Central memory CD4-positive, alpha-beta T cell (primary cell): ENCODE measurements at places on chromosomes 6 and 20.
A peak's percentile ranks its signal among the peaks of the same experiment; 100 is the strongest.

DNA sequence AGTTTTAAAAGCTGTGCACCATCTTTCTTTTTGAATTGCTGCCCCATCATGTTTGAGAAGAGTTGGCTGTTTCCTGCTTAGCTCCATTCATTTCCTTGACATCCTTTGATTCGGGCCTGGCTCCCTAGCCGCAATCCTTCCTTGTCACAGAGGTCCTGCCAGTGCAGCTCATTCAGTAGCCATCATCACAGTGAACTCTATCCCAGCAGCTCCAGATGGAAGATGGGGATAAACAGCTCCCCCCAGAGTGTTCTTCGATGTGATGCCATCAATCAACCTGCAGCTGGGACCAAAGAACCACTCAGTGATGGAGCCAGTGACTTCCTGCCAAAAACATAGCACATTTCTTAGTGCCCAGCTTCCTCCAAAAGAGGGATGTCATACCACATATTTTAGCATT is 158.8 kb downstream of the FRK start:
- no peak for DNase-seq

DNA sequence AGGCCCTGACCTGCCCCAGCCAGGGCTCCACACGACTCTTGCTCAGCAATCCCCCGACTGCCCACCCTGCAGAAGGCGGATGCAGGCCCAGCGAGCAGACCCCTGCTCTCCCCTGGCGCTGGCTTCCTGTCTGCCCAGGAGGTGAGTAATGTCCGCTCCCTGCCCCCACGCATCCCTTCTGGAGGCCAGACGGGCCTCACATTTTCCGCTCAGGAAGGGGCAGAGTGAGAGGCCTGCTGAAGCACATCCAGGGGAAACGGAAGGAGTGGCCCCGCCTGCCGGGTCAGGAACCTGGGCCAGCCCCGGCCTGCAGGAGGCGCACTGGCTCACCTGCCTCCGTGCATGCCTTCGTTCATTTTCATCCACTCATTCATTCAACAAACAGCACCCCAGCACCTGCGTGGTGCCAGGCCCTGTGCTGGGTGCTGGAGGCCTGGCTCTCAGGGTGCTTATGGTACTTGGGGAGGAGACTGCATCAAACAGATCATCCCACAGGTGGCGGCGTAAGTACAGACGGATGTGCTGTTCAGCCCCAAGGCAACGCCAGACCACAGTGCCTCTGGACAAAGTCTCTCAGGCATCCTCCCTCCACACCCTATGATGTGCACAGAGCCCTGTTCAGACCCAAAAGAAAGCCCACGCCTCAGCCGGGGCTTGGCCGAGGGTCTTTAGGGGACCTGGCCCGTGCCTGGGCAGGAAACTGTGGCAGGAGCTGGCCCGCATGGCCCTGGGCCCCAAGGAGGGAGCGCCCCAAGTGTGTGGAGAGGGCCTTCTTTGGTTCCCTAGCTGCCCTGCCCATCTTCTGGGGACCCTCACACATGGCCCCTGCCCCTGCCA is 112.1 kb downstream of the ASXL1 start:
- peak; percentile 14 for DNase-seq

GRCh38 chr6:121603486-121603885 is 168.0 kb downstream of the GJA1 start:
- no peak for DNase-seq

DNA sequence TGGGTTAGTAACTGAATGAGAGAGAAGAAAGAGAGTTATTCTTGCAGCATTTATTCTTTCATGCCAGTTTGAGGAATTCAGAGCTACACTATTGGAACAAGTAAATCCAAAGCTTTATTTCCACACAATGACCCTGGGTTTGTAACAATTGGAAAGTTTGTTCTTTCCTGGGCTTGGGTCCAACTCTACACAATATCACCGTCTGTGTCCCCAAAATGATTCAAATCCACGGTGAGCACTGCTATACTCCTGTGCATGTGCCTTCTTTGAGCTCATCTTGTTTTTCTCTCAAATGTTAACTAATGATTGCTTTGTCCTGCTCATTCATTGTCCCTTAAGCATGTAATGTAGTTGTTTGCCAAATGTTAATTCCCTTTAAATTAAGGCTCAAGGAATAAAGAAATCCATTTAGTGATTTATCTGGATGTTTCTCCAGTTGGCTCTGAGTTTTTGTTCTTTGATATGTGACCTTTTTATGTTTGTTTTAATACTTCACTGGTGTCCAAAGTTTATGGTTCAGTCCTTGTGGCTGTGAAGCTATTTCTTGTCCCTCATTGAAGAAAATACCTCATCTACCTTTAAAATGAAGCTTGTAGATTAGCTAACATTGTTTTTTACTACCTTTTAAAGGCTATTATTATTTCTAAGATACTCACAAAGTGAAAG is 20.5 kb upstream of the CRISP3 start:
- no peak for DNase-seq

DNA sequence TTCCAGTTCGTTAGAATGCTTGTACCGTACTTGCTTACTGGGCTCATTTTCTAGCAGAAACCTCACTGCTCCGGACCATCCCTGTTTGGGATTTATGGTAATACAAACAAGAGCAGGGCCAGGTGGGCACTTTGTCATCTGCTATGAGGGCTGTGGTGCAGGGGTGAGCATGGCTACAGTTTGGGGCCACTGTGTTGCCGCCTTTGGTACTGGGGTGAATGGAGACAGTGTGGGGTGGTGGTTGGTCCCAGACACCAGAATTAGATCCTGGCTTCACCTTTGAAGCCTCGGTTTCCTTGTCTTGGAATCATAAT is 95.0 kb downstream of the TOX2 start:
- no peak for DNase-seq

GRCh38 chr20:38137441-38138037 is 27.5 kb downstream of the TGM2 start:
- no peak for DNase-seq

- no peak for DNase-seq
Observed at GRCh38 chr6:133683606-133684005, 205.3 kb upstream of the TCF21 start.

DNA sequence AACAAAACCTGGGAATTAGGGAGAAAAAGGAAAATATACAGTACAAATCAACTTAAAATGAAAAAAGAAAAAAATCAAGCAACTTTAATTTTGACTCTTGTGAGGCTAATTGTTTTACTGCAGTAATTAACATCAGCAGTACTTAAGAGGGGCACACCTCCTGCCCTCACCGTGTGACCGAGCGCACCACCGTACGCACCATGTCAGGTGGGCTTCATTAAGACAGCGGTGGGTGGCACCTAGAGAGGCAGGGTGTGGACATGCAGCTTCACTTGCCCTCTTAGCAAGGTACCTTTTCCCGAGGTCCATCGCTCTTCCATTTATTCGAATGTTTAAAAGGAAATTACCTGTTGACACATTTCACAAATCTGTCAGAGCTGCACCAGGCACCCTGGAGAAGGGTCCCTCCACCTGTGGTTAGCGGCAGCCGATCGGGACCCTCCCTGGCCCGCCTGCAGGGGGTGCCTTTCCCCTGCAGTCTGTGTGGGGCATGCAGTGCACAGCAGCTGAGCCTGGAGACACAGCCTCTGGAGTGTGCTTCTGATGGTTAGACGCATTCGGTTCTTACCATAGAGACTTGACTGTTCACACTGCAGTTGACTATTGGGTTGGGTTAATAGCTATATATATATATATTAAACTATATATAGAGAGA is 184.1 kb downstream of the TMEM242 start:
- DNase-seq, result no peak

- peak; percentile 99 for DNase-seq
Observed at GRCh38 chr6:32195652-32195901, 3.1 kb upstream of the GPSM3 start.

GRCh38 chr6:3419624-3420272 is 37.1 kb downstream of the SLC22A23 start:
- DNase-seq, result no peak

DNA sequence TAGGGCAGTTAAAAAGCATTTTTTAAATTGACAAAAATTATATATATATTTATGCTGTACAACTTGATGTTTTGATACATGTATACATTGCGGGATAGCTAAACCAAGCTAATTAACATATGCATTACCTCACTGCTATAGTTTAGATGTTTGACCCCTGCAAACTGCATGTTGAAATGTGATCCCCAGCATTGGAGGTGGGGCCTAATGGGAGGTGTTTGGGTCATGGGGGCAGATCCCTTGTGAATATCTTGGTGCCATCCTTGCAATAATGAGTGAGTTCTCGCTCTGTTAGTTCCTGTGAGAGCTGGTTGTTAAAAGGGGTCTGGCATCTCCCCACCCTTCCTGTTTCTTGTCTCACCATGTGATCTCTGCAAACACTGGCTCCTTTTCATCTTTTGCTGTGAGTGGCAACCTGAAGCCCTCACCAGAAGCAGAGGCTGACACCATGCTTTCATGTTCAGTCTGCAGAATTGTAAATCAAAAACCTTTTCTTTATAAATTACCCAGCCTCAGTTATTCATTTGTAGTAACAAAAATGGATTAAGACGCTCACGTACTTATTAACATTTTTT is 111.8 kb downstream of the MCHR2 start:
- no peak for DNase-seq

DNA sequence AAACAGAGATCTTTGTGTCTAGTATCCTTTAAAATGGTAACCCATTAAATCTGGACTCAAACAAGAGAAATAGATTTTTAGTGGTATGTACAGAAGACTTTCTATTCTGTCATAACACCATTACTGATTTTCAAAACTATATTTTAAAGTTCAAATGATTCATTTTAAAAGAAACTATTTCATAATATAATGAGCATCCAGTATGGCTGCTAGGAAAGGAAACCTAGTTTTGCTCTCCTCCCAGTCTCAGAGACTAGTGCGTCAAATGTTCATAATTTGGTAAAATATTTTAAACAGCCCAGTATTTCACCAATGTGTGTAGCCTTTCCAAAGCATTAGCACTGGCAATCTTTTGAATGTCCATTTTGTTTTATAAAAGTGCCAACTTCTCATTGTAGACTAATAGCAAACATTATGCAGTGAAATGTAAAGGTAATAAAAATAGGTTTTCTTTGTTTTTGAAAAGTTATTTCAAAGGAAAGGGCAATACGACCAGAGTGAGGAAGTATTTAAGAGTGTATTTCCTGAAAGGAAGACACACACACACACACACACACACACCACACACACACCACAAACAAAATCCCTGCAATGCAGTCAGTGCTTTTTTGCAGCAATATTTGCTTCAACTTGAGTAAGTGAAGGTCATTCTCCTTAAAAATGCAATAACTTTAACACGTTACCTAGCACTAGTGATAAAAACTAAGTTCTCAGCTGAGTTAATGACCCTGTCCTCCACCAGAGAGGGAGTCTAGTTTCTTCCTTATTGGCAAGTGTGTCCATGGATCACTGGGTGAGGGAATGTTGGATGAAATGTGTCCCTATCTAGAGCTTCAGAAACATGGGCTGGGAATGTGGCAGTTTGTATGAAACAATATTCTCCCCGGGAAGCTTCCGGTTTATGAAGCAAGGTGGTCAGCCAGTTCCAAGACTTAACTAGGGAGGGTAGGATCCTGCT is 4.6 kb downstream of the PPP1R3G start:
- DNase-seq, result no peak

- DNase-seq, result no peak
Observed at GRCh38 chr20:45832619-45833018, 980 bp upstream of the SNX21 start.

GRCh38 chr6:123715006-123715863 is 78.5 kb upstream of the TRDN start:
- no peak for DNase-seq

- DNase-seq, result no peak
Observed at GRCh38 chr6:27100921-27101320, 146.6 kb upstream of the PRSS16 start.

GRCh38 chr6:7135755-7136154 is 28.0 kb downstream of the RREB1 start:
- DNase-seq, result no peak

DNA sequence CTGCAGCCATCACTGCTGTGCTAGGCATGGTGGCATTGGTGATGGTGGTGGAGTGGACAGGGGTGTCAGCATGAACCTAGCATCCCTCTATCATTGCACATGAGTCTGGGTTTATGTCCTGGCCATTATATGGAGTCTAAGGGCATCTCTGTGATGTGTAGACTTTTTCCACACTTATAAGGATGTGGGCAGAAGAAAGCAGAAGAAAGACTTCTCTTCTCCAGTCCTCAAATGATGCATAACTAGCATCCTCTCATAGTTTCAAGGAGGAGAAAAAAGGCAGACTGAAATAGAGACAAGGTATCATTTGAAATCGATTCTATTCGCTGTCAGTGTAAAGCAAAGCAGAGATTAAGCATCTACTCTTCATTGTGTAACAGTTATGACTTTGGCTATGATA is 140.0 kb upstream of the ATXN1 start:
- DNase-seq, result no peak

GRCh38 chr6:64146876-64147275 is 511.3 kb downstream of the PHF3 start:
- no peak for DNase-seq

DNA sequence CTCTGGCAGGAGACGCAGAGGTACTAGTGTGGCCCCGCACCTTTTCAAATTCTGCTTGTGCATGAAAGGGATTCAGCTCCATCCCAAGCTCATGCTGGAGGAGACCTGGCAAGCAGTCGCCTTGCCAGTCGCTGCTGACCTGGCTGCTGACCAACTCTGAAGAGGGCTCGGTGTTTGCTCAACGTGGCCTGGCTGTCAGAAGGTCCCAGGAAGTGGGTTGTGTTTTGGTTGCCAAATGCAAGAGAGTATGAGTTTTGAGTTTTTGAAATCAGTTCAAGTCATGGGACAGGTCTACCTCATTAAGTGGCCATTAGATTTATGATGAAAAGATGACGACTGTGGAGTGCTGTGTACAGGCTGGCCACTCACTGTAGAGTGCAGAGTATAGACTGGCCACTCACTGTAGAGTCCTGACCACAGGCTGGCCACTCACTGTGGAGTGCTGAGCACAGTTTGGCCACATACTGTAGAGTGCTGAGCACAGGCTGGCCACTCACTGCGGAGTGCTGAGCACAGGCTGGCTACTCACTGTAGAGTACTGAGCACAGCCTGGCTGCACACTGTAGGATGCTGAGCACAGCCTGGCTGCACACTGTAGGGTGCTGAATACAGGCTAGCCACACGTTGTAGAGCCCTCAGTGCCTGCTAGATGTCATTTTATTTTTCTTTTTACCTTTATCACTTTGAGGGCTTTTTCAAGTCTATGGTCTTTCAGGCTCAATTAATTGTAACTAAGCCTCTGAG is 193.9 kb downstream of the ZNF217 start:
- no peak for DNase-seq

GRCh38 chr6:21596949-21597682 is 3.6 kb downstream of the SOX4 start:
- DNase-seq, result no peak

DNA sequence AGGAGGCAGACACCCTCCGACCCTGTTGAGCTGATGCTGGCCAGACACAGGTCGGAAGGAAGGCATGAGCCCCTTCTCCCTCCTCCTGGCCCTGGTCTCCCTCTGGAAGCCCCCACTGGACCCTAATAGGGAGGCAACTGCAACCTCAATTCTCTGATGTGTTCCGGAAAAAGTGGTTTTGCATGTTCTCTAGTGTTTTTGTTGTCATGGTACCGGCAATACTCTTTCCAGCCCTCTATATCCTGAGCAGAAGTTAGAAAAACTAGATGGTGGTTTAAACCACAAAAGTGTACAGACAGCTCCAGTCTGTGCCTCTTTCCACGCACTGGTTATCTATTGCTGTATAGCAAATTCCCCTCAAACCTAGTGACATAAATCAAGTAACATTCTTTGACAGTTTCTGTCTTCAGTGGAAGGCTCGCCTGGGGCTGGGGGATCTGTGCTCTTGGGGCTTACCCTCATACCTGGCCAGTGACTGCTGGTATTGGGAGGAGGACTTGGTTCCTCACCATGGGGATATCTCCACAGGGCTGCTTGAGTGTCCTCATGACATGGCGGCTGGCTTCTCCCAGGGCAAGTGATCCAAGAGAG is 37.0 kb downstream of the SYTL3 start:
- peak; percentile 90 for DNase-seq
